WTC11 (cell line): ENCODE measurements at places on chromosomes 3 and 15. TPM values are rescaled to one million over a fixed set of nuclear protein-coding genes. Genes with fewer than 3 reads are reported as not detected.
A peak's percentile ranks its signal among the peaks of the same experiment; 100 is the strongest.

The XIRP1 gene
- not detected in 3 replicates for total RNA-seq

DNA sequence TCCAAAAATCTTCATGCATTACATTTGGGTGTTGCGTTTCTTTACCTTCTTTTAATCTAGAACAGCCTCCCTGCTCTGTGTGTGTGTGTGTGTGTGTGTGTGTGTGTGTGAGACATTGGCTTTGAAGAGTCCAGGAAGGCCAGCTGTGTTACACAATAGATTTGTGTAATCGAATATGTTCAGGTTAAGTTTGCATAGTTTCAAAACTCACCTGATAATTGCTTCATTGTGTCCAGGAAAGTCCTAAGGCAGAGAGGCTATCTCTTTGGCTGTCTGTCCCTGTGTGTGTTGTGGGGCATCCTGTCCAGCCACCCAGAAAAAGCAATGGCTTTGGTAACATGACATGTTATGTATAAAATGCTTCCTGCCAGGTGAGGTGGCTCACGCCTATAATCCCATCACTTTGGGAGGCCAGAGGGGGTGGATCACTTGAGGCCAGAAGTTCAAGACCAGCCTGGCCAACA lies 37.5 kb downstream of the ZNF710 start:
- H3K27me3 ChIP-seq, result no peaks in the 10 kb centered on the region
- peaks cover 69% of the 10 kb centered on the region for H3K4me1 ChIP-seq
- H3K36me3 ChIP-seq, result no peaks in the 10 kb centered on the region
- H3K27ac ChIP-seq, result 0 out of 2 replicates have a peak overlapping the region, but pooled peaks have one; percentile 20
- DNase-seq, result no peak

DNA sequence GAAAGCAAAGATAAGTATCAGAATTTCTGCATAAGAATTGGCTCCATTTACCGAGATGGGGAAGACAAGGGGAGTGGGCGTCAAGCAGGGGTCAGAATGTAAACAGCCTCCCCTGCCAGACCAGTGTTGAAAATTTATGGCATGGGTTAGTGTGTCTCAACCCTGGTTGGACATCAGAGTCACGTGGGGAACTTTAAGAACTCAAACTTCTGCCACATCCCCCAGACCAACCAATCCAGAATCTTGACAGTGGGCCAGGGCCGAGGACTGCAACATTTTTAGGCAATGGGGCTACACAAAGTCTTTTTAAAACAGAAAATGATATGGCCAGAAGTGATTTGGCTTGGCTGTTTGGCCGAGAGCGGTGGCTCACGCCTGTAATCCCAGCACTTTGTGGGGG lies 14.3 kb upstream of the MASP1 start:
- DNase-seq, result no peak
- H3K27ac ChIP-seq, result no peak overlapping the region
- H3K36me3 ChIP-seq, result peaks cover 7% of the 10 kb centered on the region; the same call in 1 of the 2 replicates

GRCh38 chr3:64300790-64301423 lies 75.6 kb upstream of the PRICKLE2 start:
- peaks cover 3% of the 10 kb centered on the region; the same call in 1 of the 2 replicates for H3K27me3 ChIP-seq
- H3K4me1 ChIP-seq, result no peaks in the 10 kb centered on the region
- DNase-seq, result no peak
- H3K27ac ChIP-seq, result no peak overlapping the region
- H3K36me3 ChIP-seq, result peaks cover 16% of the 10 kb centered on the region
- no peak overlapping the region for H3K4me3 ChIP-seq

GRCh38 chr15:39125226-39125625 lies 455.7 kb upstream of the THBS1 start:
- H3K27me3 ChIP-seq, result no peaks in the 10 kb centered on the region
- peaks cover 16% of the 10 kb centered on the region for H3K4me1 ChIP-seq
- H3K36me3 ChIP-seq, result no peaks in the 10 kb centered on the region
- no peak for DNase-seq
- H3K27ac ChIP-seq, result no peak overlapping the region
- no peak overlapping the region for H3K4me3 ChIP-seq

- no peak overlapping the region for H3K4me3 ChIP-seq
- H3K27me3 ChIP-seq, result peaks cover 12% of the 10 kb centered on the region
- no peaks in the 10 kb centered on the region for H3K36me3 ChIP-seq
- peaks cover 7% of the 10 kb centered on the region for H3K4me1 ChIP-seq
Observed at GRCh38 chr3:131803113-131803512, 231.7 kb downstream of the CPNE4 start.

DNA sequence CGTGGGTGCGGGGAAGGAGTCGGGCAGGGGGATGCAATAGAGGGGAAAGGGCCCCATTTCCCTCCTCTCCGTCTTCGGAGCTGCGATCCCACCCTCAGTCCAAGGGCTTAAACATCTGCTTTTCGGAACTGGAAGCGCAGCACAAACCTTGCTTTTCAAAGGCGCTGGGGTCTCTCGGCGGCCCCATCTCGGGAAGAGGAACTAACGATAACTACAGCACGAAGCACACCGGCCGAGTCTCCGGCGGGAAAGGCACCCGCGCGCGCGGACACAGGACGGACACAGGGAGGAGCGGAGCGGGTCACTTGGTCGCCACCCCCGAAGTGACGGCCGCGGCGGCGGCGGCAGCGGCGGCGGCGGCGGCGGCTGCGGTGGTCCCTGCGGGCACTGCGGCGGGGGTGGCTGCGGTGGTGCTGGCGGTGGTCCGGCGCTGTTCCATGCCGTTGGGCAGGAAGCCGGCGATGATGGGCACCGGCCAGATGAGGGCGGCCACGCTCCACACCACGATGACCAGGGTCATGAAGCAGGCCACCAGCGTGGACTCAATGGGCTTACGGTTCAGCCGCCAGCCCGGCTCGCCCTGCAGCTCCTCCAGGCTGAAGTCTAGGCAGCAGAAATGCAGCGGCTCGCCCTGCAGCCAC lies 1.1 kb downstream of the TMEM158 start:
- peaks cover 34% of the 10 kb centered on the region for H3K4me1 ChIP-seq
- H3K27ac ChIP-seq, result no peak overlapping the region
- no peaks in the 10 kb centered on the region for H3K36me3 ChIP-seq
- H3K27me3 ChIP-seq, result peaks cover 33% of the 10 kb centered on the region
- H3K4me3 ChIP-seq, result peak overlapping the region; percentile 91

DNA sequence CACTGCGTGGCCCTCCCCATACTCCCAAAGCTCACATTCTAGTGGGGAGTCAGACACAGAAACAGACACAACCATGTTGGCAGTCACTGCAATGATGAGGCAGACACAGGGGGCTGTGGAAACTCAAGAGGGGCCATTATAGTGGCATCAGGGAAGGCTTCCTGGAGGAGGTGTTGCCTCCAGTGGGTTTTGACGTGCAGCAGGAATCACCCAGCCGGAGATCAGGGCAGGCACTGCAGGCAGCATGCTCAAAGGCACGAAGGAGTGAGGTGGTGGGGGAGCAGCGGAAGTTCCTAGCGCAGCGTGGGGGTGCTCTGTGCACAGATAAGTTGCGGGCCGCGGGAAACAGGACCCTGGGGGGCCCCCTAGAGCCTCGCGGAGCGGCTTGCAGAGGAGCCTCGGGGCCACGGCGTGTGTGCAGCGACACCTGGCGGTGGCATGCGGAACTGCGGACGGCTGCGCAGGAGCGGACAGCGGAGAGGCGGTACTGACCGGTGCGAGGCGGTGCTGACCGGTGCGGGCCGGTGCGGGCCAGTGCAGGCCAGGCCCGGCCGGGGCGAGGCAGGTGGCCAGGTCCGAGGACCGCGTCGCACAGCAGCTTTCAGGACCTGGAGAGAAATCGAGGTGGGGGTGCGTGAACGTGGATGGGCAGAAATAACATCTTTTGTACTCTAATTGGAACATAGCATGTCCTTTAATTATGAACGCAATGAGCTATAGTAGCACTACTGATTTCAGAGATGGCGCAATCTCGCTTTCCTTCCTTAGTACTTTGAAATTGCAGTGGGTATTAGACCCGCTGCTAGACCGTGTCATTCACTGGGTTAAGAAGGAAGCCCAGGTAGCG lies 101.5 kb downstream of the FBLN2 start:
- H3K27ac ChIP-seq, result peak overlapping the region; percentile 74
- DNase-seq, result peak; percentile 97
- peaks cover 20% of the 10 kb centered on the region for H3K4me1 ChIP-seq
- peak overlapping the region; percentile 45 for H3K4me3 ChIP-seq

DNA sequence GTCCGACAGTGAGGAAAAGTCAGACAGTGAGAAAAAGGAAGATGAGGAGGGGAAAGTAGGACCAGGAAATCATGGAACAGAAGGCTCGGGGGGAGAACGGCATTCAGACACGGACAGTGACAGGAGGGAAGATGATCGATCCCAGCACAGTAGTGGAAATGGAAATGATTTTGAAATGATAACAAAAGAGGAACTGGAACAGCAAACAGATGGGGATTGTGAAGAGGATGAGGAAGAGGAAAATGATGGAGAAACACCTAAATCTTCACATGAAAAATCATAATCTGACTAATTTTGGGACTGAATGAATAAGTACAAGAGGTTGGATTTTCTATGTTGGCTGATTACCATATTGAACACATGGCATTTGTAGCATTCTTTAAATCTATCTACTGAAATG lies 26.2 kb downstream of the SEC62 start:
- no peak overlapping the region for H3K27ac ChIP-seq
- no peak for DNase-seq
- no peaks in the 10 kb centered on the region for H3K4me1 ChIP-seq
- H3K36me3 ChIP-seq, result peaks cover 23% of the 10 kb centered on the region
- H3K4me3 ChIP-seq, result no peak overlapping the region

DNA sequence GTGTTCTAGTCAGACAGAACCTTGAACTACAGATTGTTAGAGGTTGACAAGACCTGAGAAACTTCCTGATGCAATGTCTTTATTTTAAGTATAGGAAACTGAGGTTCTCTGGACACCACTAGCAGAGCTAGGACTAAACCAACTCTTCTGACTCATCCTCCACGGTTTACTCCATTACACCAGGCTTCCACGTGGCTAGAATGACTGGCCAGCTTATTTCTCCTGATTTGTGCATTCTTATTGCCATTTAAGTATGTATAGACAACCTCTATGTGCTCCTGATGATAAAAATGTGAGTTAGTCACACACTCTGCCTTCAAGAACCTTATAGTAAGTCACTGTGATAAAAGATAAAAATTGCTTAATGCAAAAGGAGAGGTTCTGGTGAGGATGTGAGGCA lies 182.7 kb downstream of the MEX3B start:
- H3K4me1 ChIP-seq, result peaks cover 9% of the 10 kb centered on the region; the same call in 1 of the 2 replicates
- H3K27me3 ChIP-seq, result no peaks in the 10 kb centered on the region
- no peak overlapping the region for H3K4me3 ChIP-seq
- DNase-seq, result no peak
- peaks cover 15% of the 10 kb centered on the region for H3K36me3 ChIP-seq

DNA sequence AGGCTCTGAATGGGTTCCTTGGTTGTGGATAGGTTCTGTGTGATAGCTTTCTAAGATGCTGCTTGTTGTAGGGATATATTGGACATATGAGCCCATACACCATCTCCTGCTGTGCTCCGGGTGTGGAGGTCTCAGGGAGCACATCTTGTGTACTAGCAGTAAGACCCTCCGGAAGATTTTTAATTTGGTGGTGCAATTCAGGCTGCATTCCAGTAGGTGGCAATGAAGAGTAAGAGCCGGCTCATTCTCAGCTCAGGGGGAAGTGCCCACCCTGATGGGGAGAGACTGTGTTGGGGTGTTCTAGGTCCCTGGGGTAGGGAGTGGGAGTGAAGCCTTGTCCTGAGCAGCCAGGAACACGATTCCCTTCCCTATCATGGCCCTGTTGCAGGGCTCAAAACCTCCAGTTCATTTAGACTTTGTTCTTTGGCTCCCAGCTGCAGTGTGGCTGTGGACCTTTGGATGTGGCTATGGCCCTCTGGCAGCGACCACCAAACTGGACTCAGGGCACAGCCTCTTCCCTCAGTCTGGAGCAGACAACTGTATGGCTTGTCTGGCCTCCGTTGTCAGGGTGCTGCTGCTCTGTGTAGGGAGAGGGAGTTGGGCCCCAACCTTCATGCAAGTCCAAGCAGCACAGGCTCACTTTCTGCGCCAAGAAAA lies 104.7 kb downstream of the UNC13C start:
- no peaks in the 10 kb centered on the region for H3K27me3 ChIP-seq
- no peaks in the 10 kb centered on the region for H3K36me3 ChIP-seq
- DNase-seq, result peak; percentile 53
- no peak overlapping the region for H3K4me3 ChIP-seq
- no peaks in the 10 kb centered on the region for H3K4me1 ChIP-seq
- H3K27ac ChIP-seq, result no peak overlapping the region

- H3K27ac ChIP-seq, result no peak overlapping the region
- peaks cover 24% of the 10 kb centered on the region for H3K4me1 ChIP-seq
- H3K27me3 ChIP-seq, result no peaks in the 10 kb centered on the region; the same call in 1 of the 2 replicates
- peaks cover under 1% of the 10 kb centered on the region; the same call in 1 of the 2 replicates for H3K36me3 ChIP-seq
- no peak overlapping the region for H3K4me3 ChIP-seq
Observed at GRCh38 chr3:14299767-14300166, 102.6 kb upstream of the SLC6A6 start.

DNA sequence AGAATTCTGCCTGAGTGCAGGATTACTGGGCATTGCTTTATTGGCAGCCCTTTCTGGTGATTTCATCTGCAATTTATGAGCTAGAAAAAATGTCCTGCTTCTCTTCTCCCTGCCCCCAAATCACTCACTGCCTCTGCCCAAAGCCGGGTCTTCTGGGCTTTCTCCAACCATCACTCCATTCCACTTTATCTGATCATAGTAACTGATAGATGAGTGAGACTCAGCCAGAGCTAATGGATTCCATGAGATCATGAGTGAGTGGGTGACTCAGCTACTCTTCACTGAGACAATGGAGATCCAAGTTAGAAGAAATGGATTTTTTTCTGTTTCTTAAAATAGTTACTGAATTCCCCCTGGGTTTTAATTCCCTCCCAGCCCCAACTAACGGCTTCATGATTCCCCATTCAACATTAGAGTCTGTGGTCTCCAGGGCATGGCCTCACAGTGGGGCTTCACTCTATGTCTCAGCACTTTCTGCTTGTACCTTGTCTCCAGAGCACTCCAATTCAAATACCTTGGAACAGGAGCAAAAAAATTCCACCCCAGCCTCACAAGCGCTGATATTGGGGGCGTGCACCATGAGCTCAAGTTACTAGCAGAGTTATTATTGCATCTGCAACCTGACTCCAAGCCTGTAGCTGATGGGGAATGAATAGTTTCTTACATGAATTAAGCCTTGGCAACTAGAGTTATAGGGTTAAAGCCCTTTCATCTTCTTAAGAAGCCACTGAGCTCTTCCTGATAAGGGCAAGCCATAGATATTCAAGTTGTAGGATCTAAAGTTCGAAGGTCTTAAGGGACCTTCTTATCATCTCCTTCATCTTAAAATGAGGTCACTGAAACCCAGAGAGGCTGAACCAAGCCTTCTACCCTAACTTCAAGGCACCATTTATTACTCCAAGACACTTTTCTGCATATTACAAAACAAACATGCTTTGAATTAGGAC lies 85.9 kb downstream of the AGBL1 start:
- peaks cover 31% of the 10 kb centered on the region for H3K4me1 ChIP-seq
- no peaks in the 10 kb centered on the region for H3K36me3 ChIP-seq
- no peaks in the 10 kb centered on the region for H3K27me3 ChIP-seq
- no peak overlapping the region for H3K27ac ChIP-seq
- no peak for DNase-seq

- H3K4me3 ChIP-seq, result no peak overlapping the region
- no peak for DNase-seq
- H3K4me1 ChIP-seq, result peaks cover 5% of the 10 kb centered on the region
- peaks cover 53% of the 10 kb centered on the region for H3K27me3 ChIP-seq
- no peaks in the 10 kb centered on the region for H3K36me3 ChIP-seq
Observed at GRCh38 chr15:99098991-99099390, 5.9 kb upstream of the SYNM start.

GRCh38 chr3:65412588-65412987 lies 626.1 kb downstream of the MAGI1 start:
- H3K4me3 ChIP-seq, result no peak overlapping the region
- DNase-seq, result peak; percentile 31
- peaks cover 24% of the 10 kb centered on the region for H3K4me1 ChIP-seq
- H3K27ac ChIP-seq, result no peak overlapping the region
- peaks cover 7% of the 10 kb centered on the region for H3K36me3 ChIP-seq
